ENCODE measurements at places on chromosomes 6 and 20. TPM values are rescaled to one million over a fixed set of nuclear protein-coding genes. Genes with fewer than 3 reads are reported as not detected.

The TMX4 gene
- 46.8 TPM for total RNA-seq

The HAO1 gene
- total RNA-seq = not detected

The AGER gene
- total RNA-seq = 0.78 TPM

The IL17F gene
- total RNA-seq = not detected

The CCHCR1 gene
- 7.6 TPM for total RNA-seq

The C20orf202 gene
- 0.16 TPM for total RNA-seq

The BTBD9 gene
- total RNA-seq = 38.1 TPM

The PTPRT gene
- total RNA-seq = 17.8 TPM

The OPRM1 gene
- total RNA-seq = 1.7 TPM

The TUBB gene
- 1,190 TPM for total RNA-seq

The C20orf141 gene
- not detected for total RNA-seq

The C6orf118 gene
- total RNA-seq = 6.6 TPM

The ZSCAN12 gene
- total RNA-seq = 19.0 TPM

The PGC gene
- not detected for total RNA-seq

The TMEM74B gene
- 8.0 TPM for total RNA-seq

The SALL4 gene
- total RNA-seq = 0.16 TPM

The TMEM181 gene
- 80.3 TPM for total RNA-seq

The PKIB gene
- 1.7 TPM for total RNA-seq

The ENPP5 gene
- 4.7 TPM for total RNA-seq

The PGBD1 gene
- total RNA-seq = 17.0 TPM

The FBXO9 gene
- total RNA-seq = 54.7 TPM

The SRMS gene
- total RNA-seq = not detected

The COL9A1 gene
- total RNA-seq = 4.4 TPM

The CST9L gene
- not detected for total RNA-seq

The STAU1 gene
- 47.9 TPM for total RNA-seq

The RBPJL gene
- not detected for total RNA-seq

The SPTLC3 gene
- 1.1 TPM for total RNA-seq

The MACROD2 gene
- total RNA-seq = 60.4 TPM

The MUC21 gene
- total RNA-seq = not detected

The STK35 gene
- total RNA-seq = 13.9 TPM

The SLC22A2 gene
- total RNA-seq = 1.1 TPM

The CCM2L gene
- total RNA-seq = 2.0 TPM

The MAP7 gene
- total RNA-seq = 6.1 TPM

The SLC22A3 gene
- 3.7 TPM for total RNA-seq

The TREML1 gene
- not detected for total RNA-seq

The FAM209B gene
- not detected for total RNA-seq

The C6orf141 gene
- total RNA-seq = 1.2 TPM

The SLA2 gene
- not detected for total RNA-seq

The KATNA1 gene
- 28.5 TPM for total RNA-seq

The C20orf204 gene
- total RNA-seq = 1.2 TPM

The TBC1D7 gene
- 41.8 TPM for total RNA-seq

The SLC17A9 gene
- 0.16 TPM for total RNA-seq

The SLC17A2 gene
- total RNA-seq = not detected

The NRSN2 gene
- 27.0 TPM for total RNA-seq

The CTCFL gene
- total RNA-seq = not detected

The MCHR2 gene
- 4.1 TPM for total RNA-seq
